ENCODE measurements at places on chromosomes 3 and 15.

GRCh38 chr3:153972862-153973261 is 148.3 kb upstream of the ARHGEF26 start:
- DNase-seq, result no peak

DNA sequence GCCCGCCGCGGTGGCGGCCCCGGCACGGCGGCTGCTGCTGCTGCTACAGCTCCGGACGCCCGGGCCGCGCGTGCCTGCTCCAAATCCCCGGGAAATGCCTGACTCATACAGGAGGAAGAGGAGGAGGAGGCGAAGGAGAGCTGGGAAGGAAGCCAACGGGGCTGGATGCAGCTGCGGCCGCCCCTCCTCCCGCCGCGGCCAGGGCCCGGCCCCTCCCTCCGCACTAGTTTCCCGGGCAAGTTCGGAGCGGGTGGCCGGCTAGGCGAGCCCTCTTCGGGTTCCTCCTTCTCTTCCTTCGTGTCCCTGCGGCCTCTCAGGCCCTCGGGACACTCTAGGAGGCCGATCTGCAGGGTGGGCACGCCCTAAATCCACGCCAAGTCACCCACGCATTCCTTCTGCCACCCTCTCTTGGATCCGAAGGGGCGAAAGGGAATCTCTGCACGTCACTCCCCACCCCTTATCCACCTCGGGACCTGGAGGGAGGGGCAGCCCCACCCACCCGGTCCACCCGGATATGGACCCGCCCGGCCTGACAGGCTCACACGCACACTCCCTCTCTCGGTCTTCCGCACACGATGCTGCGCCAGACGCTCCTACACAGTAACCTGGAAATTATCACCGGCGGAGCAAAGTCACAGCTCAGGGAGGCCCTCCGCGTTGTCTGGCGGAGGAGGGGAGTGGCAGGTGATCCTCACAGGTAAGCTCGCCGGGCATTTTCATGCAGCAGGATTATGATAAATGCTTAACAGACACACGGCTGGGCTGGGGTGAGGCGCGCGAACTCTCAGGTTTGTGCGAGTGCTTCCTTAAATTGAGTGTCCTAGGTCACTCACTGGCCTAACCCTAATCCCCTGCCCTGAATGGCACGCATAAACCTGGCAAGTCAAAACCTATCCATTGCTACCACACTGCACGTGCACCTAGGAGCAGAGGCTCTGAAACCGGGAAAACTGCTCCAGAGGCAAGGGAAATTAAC is at the start of the genes OSBPL10 and ZNF860:
Gene OSBPL10 (minus strand): TSS at position 57 of the 976 bp plus-strand sequence. CDS start 83 bp downstream, outside the sequence.
Gene ZNF860 (plus strand): TSS at position 545 of the 976 bp plus-strand sequence. CDS start 7,330 bp downstream, outside the sequence.
- peak; percentile 24 for DNase-seq

DNA sequence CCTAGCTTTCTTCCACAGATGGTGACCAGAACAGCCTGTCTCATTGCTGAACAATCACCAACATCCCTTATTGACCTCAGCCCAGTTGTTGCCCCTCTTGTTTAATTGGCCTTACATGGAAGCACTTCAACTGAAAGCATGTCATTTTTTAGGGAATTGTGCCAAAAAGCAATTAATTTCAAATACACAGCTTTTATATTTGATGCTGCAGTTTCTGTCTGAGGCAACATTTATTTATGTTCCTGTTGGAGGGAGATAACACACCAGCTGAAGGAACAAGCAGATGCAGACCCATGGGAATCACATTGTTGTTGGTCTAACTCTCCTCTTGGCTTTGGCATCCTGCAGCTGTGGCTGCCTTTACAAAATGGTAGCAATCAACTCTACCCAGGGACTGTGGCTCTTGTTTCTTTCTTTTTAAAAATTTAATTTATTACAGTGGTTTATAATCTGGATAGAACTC is 498.1 kb upstream of the RGMA start:
- DNase-seq, result no peak

DNA sequence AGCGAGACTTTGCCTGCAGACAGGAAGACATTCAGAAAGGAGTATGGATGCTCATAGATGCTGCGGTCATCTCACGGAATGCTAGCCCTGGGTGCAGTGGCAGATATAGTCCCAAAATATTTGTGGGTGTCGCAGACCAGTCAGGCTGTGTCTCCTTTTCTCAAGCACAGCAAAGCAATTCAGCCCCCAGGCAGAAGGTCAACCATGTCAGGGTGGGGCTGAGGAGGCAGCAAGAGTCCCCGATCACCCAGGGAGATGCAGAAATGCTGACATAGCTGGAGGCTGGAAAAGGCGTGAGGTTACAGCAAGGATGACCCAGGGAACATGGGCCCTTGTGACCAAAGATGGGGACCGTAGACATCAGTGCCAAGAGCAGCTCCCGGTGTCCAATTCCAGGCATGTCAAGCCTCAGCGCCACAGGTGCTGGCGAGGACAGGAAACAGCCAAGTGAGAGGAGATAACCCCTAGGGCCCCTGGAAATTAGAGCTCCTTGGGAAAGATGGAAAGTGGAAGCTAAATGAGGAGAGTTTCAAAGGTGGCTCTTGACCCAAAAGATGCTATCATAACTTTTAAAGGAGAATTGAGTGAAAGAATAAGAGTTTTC is 81.2 kb upstream of the ABHD17C start:
- no peak for DNase-seq

DNA sequence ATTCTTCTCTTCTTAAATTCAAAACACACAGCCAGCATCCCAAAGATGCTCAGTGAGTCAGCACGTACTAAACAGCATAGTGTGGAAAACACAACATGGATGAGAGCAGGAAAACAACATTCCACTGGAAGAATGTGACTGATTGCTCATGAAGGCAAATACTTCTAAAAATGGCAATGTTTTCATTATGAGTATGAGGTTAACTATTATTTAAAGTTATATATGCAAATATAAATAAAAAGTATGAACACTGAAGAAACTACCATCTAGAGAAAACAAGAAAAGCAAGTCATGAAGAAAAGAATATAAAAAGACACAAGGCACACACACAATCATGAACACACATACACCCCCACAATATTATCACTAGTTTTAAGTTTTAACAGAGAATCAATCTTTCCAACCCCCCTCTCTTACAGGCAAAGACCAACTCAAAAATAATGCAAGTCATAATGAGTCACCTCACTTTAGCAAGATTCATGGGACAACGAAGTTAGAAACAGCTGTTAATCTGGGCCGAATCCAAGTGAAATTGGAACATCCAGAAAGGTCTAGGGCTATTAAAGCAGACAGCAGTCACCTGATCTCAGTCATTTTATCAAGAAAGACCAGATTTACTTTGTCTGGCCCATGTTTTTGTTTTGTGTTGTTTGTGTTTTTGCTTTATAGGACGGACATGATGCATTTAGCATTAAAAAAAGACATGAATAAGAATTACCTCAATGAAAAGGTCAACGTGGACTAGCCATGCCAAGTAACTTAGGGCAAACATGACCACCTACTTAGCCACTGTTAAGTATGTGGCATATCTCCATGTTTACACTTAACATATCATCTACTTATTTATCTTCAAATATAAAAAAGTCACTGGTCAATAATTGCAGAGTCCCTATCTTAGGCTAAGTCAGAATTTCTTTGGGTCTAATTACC is 18.1 kb downstream of the GBE1 start:
- no peak for DNase-seq
